Stimulated activated CD4-positive, alpha-beta T cell treated with anti-CD3 and anti-CD28 coated beads, TNF-alpha, amount 100 ng/mL, for 4 hours (primary cell): ENCODE measurements at places on chromosomes 4 and X.

- DNase-seq, result no peak
These were observed 60.0 kb downstream of the MAP7D2 start for GRCh38 chrX:20056704-20057103.

GRCh38 chr4:107131295-107131694 lies 95.2 kb upstream of the DKK2 start:
- DNase-seq, result no peak

DNA sequence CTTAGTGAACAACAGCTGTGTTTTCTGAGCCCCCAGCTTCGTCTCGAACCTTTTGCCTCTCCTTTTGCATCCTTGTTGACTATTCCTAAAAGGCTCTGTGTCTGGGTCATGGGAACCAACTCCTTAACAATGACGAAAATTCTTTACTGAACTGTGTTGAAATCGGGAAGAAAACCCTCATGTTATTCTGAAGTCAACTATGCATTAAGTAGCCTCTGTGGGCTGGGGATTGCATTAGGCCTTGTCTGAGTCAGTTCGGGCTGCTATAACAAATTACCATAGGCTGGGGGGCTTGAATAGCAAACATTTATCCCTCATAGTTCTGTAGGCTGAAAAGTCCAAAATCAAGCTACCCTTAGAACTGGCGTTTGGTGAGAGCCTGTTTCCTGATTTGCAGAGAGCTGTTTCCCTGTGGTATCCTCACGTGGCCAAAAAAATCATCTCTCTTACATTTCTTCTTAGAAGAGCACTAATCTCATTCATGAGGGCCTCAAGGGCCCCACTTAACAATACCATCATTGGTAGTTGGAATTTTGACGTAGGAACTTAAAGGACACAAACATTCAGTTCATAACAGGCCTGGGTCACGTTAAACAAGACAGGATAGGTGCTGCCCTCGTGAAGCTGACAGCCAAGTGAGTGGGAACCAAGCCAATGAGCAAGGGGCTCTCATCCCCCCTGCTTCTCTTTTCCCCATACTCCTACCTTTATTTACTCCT lies 75.9 kb downstream of the CLNK start:
- no peak for DNase-seq

- DNase-seq, result no peak
These were observed 3.9 kb upstream of the PLA2G12A start for GRCh38 chr4:109733728-109734127.

GRCh38 chr4:151766691-151767090 lies 5.9 kb upstream of the GATB start:
- no peak for DNase-seq

DNA sequence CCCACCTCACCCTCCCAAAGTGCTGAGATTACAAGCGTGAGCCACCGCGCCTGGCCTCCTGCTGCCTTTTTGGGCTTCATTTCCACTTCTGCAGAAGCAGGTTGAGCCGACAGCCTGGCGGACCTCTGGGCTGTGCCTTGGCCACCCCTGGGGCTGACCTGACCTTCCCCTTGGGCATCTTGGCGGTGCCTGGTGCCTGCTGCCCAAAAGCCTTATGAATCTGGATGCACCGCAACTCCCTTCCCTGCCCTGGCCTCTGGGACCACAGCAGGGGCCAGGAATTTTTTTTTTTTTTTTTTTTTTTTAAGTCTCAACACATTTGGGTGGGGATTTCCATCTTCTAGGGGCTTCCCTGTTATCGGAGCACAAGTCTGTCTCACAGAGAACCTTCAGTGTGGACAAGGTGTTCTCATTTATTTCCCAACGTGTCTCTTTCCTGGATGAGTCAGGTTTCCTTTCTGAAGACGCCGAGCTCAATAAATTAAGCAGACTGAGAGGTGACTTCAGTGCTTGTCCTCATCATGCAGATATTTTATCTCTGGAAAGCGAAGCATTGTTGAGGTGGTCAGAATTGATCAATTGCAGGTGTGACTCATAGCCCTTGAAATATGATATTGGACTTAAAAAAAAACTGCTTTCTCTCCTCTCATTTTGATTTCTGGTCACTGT lies 79.7 kb downstream of the SHROOM2 start:
- no peak for DNase-seq

GRCh38 chr4:13089659-13089998 lies 394.5 kb downstream of the RAB28 start:
- DNase-seq, result no peak
